ENCODE measurements at places on chromosomes 4 and X. TPM values are rescaled to one million over a fixed set of nuclear protein-coding genes. Genes with fewer than 3 reads are reported as not detected.
A peak's percentile ranks its signal among the peaks of the same experiment; 100 is the strongest.

BMP3 gene
- 1.2 TPM for polyA plus RNA-seq

SLC10A4 gene
- 1.2 TPM for polyA plus RNA-seq

COX7B2 gene
- polyA plus RNA-seq, result not detected

AWAT2 gene
- not detected for polyA plus RNA-seq

ATP2B3 gene
- polyA plus RNA-seq, result 0.10 TPM

COL4A6 gene
- polyA plus RNA-seq, result 65.8 TPM

PRPS2 gene
- polyA plus RNA-seq, result 49.0 TPM

RNF175 gene
- polyA plus RNA-seq, result 0.27 TPM

FRAS1 gene
- 0.27 TPM for polyA plus RNA-seq

GRCh38 chr4:42515156-42515884 is 118.0 kb downstream of the SHISA3 start:
- DNase-seq, result no peak

GRCh38 chr4:152928286-152928685 is 7.8 kb upstream of the FHDC1 start:
- DNase-seq, result no peak

GRCh38 chr4:5945171-5945570 is 52.3 kb upstream of the CRMP1 start:
- no peak for DNase-seq

GRCh38 chr4:181952478-181952877 is 290.7 kb upstream of the TENM3 start:
- no peak for DNase-seq

DNA sequence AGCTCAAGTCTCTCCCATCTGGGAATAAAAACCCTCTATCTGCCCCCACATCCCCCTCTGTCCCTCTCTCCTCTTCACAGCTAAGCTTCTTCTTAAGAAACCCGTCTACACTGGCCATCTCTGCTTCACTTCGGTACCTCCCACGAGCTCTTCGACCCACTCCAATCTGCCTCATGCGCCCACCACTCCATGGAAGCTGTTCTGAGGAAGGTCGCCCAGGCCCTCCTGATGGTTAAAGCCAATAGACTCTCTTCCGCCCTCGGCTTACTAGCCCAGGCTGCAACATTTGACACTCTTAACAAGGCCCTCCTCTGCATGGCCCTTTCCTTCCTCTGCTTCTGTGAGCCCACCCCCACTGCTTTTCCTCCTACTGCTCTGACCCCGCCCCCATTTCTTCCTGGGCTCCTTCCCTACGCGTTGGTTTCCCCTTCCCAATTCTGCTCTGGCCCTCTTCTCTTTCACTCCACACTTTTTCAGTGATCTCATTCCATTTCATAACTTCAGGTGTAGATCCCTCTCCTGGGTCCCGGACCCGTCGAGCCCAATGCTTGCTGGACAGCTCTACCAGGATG is 11.8 kb downstream of the IQSEC2 start:
- no peak for DNase-seq

- DNase-seq, result no peak
These were observed 210.5 kb upstream of the KIT start for GRCh38 chr4:54447304-54447703.

GRCh38 chrX:45322820-45323219 is 122.1 kb upstream of the DIPK2B start:
- DNase-seq, result no peak

- no peak for DNase-seq
These were observed 99.5 kb downstream of the CCSER1 start for GRCh38 chr4:90226734-90227133.

- no peak for DNase-seq
These were observed 63.4 kb downstream of the DCAF12L1 start for GRCh38 chrX:126489116-126489695.

- DNase-seq, result no peak
These were observed 40.7 kb downstream of the KLHL2 start for GRCh38 chr4:165248102-165248501.

DNA sequence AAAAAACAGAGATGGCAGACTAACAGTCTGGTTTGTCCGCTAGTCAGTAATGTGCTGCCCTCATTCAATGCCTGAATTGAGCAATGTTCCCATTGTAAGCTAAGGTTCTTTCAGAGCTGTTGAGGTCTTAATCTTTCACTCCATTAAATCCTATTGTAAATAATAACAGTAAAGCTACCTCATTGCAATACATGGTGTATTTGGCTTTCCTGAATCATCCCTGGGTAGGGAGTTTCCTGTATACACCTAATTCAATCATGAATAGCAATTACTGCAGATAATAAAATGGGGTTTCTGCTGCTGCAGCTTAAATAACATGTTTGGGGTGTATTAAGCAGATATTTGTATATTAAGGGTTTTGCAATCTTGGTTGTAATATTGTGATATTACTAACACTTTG is 1100.2 kb upstream of the INTU start:
- DNase-seq, result no peak

DNA sequence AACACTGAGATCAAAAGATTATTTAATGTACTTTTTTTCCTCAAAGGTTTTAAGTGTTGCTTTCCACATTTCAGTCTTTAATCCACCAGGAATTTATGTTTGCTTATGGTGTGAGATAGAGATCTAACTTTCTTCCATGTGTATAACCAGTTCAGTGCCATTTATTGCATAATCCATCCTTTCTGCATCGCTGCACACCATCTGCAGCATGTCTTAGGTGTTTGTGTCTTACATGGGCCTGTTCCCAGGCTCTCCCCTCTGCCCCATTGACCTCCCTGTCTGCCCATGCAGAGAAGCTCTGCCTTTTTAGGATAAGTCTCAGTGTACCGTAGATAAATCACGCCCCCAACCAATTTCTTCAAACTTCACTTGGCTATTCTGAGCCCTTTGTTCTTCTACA is 30.3 kb downstream of the NSDHL start:
- no peak for DNase-seq

DNA sequence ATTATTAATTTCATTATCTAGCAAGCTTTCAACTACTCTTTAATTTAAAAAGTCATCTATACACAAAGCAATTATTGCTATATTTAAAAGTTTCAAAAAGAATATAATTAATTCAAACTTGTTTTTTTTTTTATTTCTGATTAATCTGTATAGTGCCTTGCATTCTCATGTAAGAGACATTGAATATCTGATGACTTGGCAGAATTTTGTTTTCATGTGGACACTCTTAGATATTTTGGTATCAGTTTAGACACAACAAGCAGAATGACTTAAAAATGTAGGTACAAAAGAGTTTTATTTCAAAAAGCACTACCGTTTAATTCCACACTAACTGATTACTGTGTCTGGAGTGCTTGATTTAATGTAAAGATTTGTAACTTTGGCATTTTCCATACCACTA is 1129.6 kb downstream of the PDHA2 start:
- DNase-seq, result no peak

GRCh38 chrX:23902419-23902818 is 5.3 kb downstream of the APOO start:
- no peak for DNase-seq

- no peak for DNase-seq
These were observed 54.4 kb downstream of the FAM53A start for GRCh38 chr4:1629699-1630083.

DNA sequence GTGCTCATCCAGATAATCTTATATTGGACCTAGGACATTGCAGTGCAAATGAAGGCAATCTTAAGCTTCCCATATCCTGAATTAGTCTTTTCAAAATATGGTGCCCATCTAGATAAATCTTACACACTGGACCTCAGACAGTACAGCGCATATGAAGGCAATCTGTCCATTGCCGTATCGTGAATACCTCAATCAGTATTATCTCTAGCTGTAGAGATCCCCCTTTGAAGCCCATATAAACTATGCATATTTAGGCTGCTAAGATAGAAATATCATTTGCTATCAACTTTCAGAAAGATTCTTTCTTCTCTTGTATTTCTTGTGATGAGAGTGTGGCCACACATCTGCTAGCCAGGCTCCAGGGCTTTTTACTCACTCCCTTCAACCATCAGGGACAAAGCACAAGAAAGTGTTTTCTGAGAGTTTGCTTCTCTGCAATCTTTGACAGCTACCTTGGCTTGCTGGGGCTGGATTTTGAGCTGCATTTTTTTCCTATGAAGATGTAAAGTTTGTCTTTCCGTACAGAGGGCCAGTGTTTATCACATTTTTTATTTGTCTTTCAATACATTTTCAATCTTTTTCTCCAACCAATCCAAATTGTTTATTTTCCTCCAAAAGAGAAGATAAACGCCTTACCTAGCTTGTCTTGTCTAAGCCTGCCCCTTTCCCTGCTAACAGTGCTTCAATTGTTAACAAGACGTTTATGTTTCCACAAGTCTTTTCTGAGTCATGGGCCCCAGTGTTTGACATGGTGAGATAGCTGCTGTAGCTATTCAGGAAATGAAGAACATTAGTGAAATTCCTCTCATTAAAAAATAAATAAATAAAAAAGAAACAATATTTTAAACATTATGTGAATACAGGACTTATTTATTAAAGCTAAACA is 57.6 kb upstream of the FAT1 start:
- peak; percentile 36 for DNase-seq

DNA sequence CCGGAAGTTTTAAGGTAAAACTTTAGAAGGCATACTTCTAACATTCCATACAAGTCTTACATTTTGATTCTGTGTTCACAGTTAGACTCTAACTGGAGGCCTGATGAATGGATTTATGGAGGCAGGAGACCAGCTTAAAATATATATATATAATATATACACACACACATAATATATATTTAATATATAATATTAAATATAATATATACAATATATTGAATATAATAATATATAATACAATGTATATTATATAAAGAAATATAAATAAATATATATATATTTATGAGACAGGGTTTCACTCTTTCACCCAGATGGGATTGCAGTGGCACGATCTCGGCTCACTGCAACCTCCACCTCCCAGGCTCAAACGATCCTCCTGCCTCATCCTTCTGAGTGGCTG is 7.9 kb upstream of the CTSO start:
- DNase-seq, result no peak

GRCh38 chr4:25154594-25155265 is 5.5 kb downstream of the SEPSECS start:
- DNase-seq, result no peak

DNA sequence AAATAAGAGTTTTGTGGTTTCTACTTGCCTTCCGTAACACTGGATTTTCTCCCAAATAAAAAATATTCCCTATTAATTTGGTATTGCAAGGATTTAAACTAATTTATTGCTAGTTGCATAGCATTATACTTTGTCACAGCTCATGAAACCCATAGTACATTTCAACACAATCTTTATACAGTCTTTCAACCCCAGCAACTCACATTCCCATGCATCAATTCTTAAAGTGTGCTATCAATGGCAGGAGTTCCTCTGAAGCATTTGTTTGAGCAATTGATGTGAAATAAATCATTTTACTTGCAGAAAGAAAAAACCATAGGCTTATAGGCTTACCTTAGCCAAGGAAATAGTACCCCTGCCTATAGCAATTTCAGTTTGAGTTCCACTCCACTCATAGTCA is 251.9 kb downstream of the PAPSS1 start:
- no peak for DNase-seq

- no peak for DNase-seq
These were observed 23.9 kb upstream of the CXCL13 start for GRCh38 chr4:77581724-77582123.

DNA sequence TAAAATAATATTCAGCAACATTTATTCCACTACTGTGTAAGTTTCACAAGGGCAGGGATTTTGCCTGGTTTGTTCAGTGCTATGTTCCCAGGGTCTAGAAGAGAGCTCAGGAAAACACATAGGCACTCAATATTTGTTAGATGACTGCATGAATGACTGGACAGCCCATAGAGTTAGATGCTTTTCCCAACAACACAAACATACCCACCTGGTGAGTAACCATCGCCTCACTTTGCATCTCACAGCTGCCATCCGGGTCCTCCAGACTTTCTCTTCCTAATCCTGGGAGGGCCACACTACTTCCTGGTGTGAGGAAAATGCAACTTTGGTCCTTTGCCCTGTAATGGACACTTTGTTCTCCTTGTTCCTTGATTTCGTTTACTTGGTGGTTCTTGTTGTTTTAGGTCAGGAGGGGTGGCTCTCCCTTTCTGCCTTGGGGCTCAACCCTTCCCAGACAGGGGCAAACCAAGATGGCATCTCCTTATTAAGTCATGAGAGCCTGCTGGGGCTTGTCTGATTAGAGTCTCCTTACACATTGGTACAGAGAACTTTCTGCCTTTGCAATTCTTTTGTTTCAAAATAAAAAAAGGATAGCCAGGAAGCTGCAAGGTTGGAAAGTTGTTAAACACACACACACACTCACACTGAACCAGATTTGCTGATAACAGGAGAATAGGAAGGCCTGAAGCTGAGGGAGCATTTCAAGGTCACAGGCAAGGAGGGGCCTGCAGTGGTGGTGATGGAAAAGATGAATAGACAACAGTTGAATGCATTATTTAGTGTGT is 190.6 kb downstream of the MID1IP1 start:
- no peak for DNase-seq

GRCh38 chr4:127995776-127996175 is 30.6 kb downstream of the ABHD18 start:
- DNase-seq, result no peak

GRCh38 chr4:30835044-30835443 is 114.9 kb downstream of the PCDH7 start:
- DNase-seq, result no peak

Measured in urinary bladder (tissue), 4 donors.